Sciatic nerve (tissue), 2 donors: ENCODE measurements at places on chromosomes 4 and X.

DNA sequence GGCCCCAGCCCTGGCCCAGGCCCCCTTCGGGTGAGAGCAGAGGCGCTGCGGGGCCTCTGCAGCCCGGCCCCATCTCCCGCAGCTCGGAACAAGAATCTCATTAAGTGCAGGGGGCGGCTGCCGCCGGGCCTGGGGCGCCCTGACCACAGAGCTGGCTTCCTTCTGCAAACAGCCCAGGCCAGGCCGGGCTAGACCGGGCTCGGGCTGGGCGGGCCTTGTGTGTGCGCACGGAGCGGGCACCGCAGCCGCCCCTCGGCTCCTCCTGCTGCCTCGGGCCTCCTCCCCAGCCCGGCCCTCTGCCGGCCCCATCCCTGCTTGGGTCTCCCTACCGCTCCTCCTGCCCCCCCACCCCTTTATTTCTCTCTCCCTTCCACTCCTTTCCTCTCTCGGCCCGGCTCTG is 83.3 kb downstream of the EFNB1 start:
- no peak for DNase-seq

DNA sequence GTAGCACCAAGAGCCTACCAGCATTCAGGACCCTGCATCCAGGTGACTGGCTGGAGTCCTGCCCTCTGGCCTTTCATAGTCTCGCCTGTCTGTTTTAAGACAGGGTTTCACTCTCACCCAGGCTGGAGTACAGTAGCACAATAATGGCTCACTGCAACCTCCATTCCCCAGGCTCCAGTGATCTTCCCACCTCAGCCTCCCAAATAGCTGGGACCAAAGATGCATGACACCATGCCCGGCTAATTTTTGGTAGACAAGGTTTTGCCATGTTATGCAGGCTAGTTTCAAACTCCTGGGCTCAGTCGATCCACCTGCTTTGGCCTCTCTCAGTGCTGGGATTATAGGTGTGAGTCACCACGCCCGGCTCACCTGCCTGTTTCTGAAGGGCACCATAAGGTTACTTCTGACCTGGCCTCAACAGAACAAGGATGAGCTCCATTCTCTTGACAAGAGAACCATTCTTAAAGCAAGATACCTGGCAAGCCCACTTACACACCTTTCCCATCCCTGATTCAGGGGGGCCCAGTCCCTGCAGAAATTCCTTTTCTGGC is 6.7 kb downstream of the RPS4X start:
- DNase-seq: no peak

DNA sequence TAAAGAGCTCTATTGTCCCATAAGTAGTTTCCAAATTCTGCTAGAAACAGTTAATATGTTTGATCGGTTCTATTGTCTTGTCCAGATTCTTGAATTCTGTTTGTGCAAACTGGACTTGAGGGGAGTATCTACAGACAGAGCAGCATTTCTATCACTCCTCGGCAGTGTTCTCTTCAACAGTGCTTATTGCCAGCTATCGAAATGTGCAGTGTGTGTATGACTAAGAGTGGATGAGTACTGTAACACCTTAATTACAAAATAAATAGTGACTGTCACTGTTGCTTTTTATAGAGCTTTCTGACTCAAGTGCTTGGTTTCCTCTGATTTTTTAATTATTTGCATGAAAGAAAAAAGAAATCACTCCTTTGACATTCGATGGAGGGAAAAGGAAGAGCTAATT is 274.6 kb downstream of the RPA4 start:
- DNase-seq: no peak

DNA sequence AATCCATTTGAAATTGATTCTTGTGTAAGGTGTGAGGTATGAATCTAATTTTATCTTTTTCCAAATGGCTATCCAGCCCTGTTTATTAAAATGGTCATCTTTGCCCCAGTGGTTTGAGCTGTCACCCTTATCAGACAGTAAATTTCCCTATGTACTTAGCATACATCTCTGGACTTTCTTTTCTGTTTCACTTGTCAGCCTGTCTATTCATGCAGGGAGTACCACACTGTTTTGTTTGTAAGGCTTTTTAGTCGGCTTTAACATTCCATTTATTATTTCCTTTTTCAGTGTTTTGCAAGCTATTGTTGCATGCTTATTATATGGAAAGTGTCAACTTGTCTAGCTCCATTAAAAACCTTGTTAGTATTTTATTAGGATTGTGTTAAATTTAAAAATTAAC is 155.8 kb downstream of the STAG2 start:
- DNase-seq: no peak

- DNase-seq: peak; percentile 54
Observed at GRCh38 chrX:10052906-10053625, 85.9 kb downstream of the CLDN34 start.

GRCh38 chr4:163592212-163592611 is 97.7 kb downstream of the TMA16 start:
- DNase-seq: no peak

GRCh38 chrX:154327038-154327820 is 31.6 kb downstream of the TKTL1 start:
- no peak for DNase-seq

- DNase-seq: no peak
Observed at GRCh38 chrX:47178337-47178736, 15.3 kb upstream of the UBA1 start.

DNA sequence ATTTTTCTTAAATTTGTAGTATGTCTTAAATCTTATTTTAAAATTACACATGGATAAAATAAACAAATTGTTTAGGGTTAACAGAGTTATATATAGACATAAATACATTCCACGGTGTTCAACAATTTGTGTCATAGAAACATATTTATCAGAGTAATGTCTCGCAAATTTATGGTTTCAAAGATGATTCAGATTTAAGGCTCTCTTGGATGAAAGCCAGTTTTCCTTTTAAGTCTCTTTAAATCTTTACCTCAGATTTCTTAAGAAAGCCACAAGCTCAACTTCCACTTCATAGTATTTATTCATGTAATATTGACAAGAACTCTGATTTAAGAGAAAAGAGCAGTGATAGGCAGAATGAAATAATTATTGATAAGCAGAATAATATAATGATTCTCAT is 1254.8 kb upstream of the ADGRL3 start:
- DNase-seq: no peak

DNA sequence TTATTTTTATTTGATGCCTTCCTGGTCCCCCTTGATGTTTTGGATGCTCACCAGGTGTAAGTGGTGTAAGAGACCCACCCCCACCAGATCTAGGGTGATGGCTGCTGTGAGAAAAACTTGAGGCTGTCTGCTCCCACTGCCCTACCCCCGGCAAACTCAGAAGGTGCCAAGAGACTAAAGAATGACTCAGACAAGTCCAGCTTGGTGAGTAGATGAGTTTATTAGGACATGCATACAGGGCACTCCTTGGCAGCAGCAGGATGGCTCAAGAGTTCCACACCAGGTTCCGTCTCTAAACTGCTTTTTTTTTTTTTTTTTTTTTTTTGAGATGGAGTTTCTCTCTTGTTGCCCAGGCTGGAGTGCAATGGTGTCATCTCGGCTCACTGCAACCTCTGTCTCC is 84.0 kb upstream of the HPF1 start:
- DNase-seq: no peak

GRCh38 chrX:35016051-35016450 is 73.5 kb downstream of the FAM47B start:
- no peak for DNase-seq

DNA sequence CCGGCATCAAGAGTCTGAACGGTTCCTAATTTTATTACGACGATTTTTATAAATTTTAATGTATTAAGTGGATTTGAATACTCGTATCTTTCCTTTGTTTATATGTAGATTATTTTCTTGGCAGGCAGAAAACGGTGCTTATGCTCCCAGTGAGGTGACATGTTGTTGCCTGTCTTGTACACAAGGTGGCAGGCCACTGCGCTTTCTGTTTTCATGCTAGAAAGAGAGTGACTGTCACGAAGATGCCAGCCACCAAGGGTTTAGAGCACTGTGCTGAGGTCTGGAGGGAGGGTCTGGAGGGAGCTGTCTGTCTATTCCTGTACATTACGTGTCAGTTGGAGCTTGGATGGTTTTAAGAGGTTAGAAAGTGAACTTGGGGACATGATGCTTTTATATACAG is 87.7 kb downstream of the SHROOM2 start:
- DNase-seq: no peak

DNA sequence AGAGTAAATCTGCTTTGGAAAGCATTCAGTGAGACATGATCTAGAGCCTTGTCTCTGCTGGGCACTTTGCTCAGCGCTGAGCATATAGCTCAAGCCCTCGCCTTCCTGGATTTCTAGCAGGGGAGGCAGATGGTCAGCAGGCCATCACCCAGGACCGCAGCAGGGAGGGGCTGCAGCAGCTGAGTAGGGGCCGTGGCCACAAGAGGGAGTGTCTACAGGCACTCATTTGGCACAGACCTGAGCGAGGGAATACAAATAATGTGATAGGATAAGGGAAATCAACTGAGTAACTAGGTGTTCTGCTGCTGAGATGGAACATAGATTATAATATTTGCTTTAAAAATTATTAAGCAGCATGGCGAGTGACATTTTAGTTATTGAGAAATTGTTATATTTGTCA is 30.2 kb downstream of the OFD1 start:
- no peak for DNase-seq

- DNase-seq: no peak
Observed at GRCh38 chr4:142181021-142181420, 544.6 kb downstream of the IL15 start.

- no peak for DNase-seq
Observed at GRCh38 chr4:166314902-166315301, 441.9 kb downstream of the TLL1 start.
